ENCODE measurements at places on chromosomes 16 and 17.

DNA sequence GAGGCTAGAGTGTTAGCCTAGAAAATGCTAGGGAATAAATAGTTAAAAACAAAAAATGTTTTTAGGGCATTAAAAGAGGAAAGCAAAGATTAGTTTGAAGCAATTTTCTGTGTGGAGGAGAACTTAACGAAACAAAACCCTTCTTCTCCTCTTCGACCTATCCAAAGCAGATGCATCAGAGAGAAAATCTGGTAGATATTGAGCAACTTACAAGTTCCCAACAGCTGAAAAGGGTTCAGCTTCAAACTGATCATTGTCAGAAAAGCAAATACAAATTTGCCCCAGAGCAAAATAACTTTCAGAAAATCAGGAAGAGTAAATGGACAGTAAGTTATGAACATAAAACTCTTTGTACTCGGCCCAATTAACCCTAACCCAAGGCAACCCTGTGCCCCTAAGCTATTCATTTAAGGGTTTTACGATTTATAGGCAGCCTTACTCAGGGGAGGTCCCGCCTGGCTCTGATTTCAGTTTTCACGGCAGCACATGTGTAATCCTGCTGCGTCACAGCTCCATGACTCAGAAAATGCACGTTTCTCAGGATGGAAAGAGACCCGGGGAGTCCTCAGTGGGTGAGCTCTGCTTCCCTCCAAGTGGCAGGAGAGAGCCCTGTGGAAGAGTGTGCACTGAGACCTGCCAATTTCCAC lies 405.7 kb upstream of the SALL1 start:
- DNase-seq, result no peak

DNA sequence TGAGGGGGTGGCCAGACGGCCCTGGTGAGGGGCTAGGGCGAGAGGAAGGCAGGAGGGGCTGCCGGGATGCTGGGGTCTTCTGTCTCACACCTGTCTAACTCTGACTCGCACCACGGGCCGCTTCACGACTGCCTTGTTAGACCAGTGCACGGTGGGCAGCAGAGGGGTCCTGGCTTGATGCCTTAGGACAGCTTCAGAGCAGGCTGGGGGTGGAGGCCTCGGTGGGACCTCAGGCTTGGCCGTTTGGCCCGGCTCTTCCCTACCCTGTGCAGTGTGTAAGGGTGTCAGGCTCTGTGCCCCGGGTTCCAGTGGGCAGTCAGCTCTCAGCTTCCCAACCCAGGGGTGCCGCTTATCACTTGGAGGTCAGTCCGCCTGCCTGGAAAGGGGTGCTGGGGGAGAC lies 100.7 kb downstream of the OR1D5 start:
- no peak for DNase-seq

DNA sequence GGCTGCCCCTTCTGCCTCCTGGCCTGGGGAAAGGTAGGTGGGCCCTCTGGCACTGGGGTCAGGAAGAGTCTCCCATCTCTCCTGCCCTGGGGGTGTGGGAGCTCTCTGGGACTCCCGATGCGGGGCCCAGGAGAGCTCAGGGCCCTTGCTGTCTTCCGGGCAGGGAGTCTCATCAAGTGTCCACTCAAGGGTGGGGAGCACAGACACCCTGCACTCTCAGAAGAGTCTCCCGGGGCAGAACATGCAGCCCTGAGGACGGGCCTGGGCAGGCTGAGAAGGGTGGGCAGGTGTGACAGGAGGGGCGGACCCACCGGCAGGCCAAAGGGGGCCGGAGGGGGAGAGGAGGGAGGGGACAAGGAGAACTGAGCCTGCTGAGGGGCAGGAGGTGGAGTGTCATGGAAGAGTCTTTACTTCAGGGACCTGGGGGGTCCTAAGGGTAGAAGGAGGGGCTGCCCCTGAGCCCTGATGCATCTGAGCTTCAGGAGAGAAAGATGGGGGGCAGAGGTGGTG lies 8.4 kb upstream of the PKMYT1 start:
- no peak for DNase-seq

GRCh38 chr16:79703066-79703465 lies 102.5 kb upstream of the MAF start:
- DNase-seq, result no peak

- DNase-seq, result no peak
Measured at GRCh38 chr16:80899809-80900592, 95.6 kb upstream of the CDYL2 start.

DNA sequence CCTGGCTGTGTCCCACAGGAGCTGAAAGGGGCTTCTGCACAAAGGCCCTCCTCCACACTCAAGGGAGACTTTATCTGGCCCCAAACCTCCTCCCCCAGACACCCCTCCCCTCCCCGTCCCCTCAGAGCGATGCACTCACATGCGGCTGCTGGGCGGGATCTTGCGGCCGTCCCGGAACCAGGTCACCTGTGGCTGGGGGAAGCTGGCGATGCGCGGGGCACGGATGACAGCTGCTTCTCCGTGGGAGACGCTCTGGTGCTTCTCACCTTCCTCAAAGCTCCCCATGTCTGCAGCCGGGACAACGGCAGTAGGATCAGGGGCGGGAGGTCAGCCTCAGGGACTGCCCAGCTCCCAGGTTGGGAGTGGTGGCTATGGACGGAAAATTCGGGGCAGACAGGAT lies 144.0 kb upstream of the CDC42EP4 start:
- no peak for DNase-seq

GRCh38 chr17:71530248-71530647 lies 590.6 kb upstream of the SOX9 start:
- DNase-seq, result no peak

DNA sequence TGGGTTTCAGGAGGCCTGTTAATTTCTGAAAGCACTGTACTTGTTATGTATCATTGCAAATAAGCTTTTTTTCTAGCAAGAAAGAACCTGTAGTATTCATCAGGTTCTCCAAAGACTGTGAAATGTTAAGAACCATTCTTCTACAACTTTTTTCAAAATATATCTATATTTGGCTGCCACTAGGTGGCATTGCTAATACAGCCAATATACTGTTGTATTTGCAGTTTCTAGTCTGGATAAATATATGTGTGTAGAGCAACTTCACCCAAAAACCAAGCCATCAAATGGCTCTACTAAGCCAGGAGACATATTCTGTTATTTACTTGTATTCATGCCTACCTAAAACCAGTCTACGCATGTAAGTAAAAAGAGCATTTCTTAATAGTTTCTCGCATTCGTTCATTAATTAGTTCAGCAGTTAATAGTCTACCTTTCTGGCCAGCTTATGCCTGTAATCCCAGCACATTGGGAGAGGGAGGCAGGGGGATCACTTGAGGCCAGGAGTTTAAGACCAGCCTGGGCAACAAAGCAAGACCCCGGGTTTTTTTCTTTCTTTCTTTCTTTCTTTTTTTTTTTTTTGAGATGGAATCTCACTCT lies 39.5 kb downstream of the VMP1 start:
- DNase-seq, result no peak

DNA sequence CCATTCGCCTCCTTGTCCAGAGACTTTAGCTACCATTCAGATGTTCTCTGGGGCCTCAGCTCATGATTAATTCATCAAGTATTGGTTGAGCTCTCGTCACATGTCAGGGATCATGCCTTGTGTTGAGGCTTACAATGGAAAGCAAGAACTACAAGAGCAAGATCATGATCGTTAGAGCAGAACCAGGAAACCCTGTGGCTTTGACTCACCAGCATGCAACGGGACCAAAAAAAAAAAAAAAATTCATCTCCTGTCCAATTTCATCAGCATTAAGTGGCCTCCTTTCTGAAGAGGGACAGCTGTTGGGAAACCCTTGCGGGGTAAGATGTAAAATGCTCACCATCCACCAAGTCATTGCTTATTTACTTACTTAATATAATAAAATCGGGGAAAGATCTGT lies 12.1 kb upstream of the USP10 start:
- DNase-seq, result no peak

- no peak for DNase-seq
Measured at GRCh38 chr17:58521680-58522079, 7.2 kb upstream of the MTMR4 start.

DNA sequence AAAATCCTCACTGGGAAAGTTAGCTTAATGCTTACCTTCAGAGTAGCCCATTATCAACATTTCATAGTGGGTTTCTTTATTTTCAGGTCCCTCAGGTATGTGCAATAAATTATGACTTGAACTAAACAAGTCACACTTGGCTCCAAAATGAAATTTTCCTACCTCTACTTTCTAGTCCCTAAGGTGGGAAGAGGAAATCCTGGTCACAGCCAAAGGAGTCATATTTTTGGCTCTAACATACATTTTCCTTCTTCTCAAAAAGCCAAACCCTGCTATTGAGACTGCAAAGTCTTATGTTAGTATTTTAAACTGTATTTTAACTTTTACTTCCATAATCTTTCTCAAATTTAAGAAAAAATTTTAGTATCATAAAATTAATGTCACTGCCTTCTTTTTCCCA lies 128.9 kb downstream of the BRIP1 start:
- DNase-seq, result no peak

- DNase-seq, result peak; percentile 52
Measured at GRCh38 chr17:74981979-74982662, 5.3 kb upstream of the CDR2L start.

GRCh38 chr16:23274968-23275367 lies 27.1 kb upstream of the SCNN1B start:
- DNase-seq, result no peak

DNA sequence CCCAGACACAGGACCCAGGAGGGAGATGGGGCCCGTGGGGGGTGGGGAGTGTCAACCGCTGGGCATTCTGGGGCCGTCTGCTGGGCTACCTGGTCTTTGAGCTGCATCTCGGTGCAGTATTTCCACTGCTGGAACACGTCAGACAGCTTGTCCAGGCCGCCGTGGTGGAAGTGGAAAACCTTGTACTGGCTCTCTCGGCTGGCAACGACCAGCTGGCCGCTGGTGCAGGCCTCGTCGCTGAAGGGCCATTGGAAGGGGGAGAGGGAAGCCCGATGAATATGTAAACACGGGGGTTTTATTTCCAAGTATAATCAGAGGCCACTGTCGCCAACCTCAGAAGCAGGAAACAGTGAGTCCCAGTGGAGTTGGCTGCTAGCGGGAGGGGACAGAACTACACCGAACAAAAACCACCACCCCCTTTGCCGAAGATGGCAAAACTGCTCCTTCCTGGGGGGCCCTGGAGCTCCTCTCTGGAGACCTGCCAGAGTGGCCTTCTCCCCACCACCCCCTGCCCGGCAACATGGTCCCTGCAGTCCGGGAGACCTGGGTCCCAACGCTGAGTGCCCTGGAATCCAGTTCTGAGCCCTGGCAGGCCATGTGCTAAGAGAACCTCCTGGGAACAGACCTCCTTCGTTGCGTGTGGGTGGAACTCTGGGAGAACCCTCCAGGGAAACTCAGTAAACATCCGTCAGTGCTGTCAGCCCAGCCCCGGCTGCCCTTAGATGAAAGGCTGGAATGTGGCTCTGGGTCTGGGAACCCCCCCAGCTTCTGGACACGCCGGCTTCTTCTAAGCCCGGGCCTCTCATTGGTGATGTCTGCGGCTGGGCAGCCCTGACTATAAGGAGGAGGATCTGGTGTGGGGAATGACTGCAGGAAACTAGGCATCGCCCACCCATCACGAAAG lies 84.1 kb downstream of the TBC1D16 start:
- peak; percentile 14 for DNase-seq

DNA sequence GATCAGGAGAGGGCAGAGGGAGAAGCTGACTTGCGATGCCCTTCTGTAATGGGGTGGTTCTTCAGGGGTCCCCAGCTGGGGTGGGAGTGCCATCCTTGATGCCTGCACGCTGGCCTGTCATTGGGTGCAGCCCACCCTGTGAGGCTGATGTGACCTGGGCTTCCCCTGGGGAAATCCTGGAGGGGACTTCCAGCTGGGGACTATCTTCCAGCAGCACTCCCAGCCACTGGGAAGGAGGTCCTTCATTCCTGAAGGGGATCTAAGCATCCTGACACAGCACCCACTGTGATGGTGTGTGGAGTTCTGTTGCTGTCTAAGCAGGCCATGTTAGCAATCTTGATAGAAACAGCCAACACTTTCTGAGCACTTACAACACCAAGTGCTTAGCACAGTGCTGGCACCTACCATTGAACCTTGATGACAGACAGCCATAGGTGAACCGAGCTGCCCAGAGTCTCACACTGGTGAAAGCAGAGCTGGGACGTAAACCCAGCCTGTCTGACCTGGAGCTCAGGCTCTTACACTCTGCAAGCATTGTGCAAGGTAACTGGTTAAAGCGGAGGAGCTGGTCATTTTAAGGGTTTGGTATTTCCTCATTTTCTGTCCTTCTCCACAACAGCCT lies 211.3 kb downstream of the CCDC182 start:
- DNase-seq, result no peak

DNA sequence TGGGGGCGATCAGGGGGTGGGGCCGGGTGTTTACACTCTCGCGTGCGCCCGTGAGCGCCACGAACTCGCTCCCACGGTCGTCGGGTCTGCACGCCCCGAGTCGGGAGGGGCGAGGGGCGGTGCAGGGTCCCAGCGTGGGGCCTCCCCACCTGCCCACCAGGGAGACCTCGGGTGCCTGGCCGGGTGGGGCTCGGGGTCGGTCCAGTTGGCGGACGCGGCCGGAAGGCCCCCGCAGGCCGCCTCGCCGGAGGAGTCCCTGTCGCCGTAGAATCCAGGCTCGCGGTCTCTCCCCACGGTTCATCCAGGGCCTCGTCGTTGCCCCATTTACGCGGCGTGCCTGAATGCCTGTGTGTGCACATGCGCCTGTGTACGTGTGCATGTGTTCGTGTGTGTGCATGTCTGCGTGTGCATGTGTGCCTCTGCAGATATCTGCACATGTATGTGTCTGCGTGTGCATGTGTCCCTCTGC lies 510 bp upstream of the RAB40B start:
- no peak for DNase-seq

GRCh38 chr17:38508570-38508950 lies 80.3 kb downstream of the ARHGAP23 start:
- DNase-seq, result no peak

DNA sequence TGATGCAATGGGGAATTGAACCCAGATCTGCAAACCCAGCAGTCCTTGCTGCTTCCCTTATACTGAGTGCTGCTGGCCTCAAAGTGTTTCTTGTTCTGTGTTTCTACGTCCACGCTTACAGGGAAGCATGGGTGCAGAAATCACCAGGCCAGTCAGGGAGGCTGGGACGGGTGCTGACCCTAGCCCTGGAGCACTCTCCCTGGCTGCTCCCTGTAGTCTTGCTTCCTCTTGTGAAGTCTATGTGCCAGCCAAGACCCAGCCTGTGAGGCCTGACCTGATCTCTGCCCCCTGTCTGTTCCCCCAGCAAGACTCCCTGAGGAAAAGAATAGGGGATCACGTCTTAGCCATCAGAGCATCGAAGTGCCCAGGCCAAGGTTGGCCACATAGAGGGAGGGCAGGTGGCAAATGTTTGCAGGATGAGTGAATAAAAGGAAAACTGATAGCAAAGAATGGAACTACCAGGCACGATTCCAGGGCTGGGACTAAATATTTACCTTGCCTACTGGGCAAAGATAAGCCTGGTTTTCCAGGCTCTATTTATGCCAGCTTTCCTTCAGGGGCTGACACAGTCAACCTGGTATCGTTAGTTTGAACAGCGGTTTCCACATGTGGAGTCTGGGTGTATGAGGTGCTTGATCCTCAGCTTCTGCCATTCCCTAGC lies 41.2 kb upstream of the RHOT1 start:
- peak; percentile 79 for DNase-seq

GRCh38 chr16:17377360-17378324 lies 93.1 kb downstream of the XYLT1 start:
- DNase-seq, result no peak

All from NCI-H2081 treated with DMSO at 0.1 percent for 48 hours (cell line).